ENCODE measurements at places on chromosomes 4 and X. TPM values are rescaled to one million over a fixed set of nuclear protein-coding genes. Genes with fewer than 3 reads are reported as not detected.

GRCh38 chr4:15413010-15413622 lies 14.7 kb upstream of the C1QTNF7 start:
- DNase-seq, result no peak

- DNase-seq, result no peak
These were observed 169.5 kb downstream of the ARHGAP10 start for GRCh38 chr4:147901388-147901787.

- DNase-seq, result no peak
These were observed 377.1 kb upstream of the HS3ST1 start for GRCh38 chr4:11805842-11806241.

GRCh38 chrX:38917954-38918353 lies 116.7 kb downstream of the MID1IP1 start:
- DNase-seq, result no peak

DNA sequence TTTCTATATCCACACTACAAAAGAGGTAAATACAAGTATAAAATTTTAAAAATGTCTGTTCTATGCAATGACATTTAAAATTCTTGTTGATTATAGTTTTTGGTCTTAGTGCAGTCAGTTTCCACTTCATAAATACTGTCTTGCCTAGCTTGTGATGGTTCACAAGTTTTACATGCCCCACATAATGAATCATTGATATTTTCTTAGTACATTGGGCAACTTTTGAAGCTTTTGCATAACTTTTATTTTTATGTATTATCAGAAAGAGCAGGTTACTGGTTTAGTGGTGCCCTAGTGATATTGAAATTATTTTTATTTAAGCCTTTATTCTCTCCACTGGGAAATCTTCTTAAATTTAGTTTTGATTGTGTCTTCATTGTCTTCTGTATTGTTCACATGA lies 388.0 kb downstream of the CCSER1 start:
- DNase-seq, result no peak

DNA sequence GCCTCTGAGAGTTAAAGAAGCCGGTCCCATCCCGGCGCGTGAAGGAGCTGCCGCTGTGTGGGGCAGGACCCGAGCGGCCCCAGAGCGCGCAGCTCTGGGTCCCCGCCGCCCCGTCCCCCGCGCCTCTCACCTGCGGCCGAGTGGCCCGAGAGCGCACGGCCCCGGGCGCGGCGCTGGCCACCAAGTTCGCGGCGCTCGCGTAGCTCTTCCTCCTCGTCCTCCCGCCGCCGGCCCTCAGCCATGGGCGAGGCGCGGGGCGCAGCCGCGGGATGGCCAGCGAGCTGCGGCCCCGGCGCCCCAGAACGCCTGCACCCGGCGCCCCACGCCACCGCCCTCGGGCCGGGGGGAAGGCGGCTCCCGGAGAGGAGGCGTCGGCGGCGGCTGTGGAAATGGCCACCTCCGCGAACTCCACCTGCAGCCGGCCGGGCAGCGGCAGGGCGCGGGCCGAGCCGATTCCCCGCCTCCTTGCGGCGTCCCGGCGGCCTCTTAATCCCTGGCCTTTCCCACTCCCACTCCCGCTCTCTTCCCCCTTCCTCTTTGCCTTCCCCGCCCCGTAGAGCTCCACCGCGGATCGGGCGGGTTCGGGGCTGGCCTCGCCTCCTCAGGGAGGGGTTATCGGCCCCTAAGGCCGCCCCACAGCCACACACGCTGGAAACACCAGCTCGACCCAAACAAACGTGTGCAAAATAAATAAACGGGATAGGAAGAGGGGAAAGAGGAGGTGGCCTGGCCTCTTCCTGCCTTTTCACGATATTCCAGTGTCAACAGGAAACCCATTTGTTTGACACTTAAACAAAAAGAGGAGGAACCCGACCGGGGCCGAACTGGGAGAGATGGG lies at the start of gene SH3D19:
TSS of gene SH3D19 (minus strand) at position 495 of the 838 bp plus-strand sequence. CDS start at position 242, 253 bp downstream.
- DNase-seq, result peak; percentile 23

Gene P2RY4
- 0.84 TPM for total RNA-seq

Gene HTRA3
- 54.3 TPM for total RNA-seq

Data from tibial nerve (tissue), 4 donors.